Fibroblast of villous mesenchyme (primary cell): ENCODE measurements at places on chromosomes 1 and 21. TPM values are rescaled to one million over a fixed set of nuclear protein-coding genes. Genes with fewer than 3 reads are reported as not detected.

DNA sequence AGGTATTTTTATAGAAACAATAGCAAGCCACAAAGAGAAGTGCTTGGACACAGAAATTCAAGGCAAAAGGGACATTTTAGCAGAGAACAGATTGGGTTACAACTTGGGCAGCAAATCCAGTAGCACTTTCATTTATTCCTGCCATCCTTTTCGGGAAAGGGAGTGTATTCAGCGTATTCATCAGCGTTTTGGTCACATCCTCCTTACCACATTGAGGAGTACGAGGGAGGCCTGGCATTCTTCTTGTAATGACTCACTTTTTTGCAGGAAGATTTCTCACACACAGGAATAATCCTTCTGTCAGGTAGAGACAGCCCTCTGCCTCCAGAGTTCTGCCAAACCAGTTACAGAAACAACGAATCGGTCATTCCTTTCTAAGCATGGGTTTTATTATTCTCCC is 18.1 kb upstream of the FAM78B start:
- no peak for DNase-seq

DNA sequence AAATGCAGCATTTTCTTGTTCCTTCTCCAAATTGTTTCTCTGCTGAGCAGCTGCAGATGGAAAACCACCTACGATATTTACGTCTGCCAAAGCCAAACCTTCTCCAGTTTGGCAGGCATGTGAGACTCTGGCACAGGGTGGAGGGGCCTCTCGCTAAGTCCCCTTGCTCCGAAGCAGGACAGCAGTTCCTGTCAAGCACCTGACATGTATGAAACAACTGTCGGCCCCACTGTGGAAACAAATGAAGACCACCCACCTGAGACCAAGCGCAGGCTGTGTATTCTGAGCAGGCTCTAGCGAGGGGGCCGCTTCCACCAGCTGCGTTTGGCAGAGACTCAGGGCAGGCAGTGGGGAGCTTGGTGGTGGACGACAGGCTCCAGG is 74.7 kb downstream of the RIPK4 start:
- no peak for DNase-seq

DNA sequence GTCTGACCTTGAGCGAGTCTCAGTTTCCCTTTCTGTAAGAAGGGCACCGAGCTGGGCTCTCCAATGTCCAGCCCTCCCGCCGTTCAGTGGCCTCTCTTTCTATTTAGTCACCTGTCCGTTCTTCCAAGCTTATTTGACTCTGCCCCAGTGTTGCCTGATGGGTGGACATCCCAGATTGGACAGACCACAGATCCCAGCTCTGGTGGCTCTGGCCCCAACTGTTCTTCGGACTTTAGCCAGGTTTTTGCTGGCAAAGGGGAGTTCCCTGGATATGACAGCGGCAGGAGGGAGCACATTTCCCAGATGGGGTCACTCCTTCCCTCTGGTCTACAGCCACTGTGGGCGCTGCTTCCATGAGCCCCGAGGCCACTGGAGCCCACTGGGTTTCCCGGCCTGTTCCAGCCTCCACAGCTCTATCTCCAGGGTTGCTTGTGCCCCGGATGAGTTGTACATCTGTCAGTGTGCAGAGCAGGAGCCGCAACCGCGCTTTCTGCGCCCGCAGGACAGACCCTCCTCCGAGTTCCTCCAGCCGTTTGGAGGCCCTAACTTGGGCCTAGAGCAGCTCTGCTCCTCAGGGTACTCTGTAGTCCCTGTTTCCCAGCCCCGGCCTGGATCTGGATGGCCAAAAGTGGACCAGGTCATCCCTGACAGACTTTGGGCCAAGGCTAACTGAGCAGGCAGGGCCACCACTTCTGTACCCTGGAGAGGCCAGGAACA is 3.8 kb downstream of the DMBX1 start:
- DNase-seq: no peak

- DNase-seq: no peak
Observed at GRCh38 chr1:214831956-214832355, 229.0 kb downstream of the CENPF start.

Gene SERINC2
- 13.5 and 21.2 TPM in 2 replicates for total RNA-seq

Gene FAM229A
- 1.3 TPM in 2 replicates for total RNA-seq

GRCh38 chr1:52947490-52947889 is 20.4 kb downstream of the SCP2 start:
- DNase-seq: no peak

GRCh38 chr1:83626603-83627002 is 372.3 kb downstream of the TTLL7 start:
- no peak for DNase-seq

Gene KAZN
- 8.6 and 10.6 TPM in 2 replicates for total RNA-seq

- no peak for DNase-seq
Observed at GRCh38 chr21:44797775-44798174, 3.8 kb downstream of the UBE2G2 start.

DNA sequence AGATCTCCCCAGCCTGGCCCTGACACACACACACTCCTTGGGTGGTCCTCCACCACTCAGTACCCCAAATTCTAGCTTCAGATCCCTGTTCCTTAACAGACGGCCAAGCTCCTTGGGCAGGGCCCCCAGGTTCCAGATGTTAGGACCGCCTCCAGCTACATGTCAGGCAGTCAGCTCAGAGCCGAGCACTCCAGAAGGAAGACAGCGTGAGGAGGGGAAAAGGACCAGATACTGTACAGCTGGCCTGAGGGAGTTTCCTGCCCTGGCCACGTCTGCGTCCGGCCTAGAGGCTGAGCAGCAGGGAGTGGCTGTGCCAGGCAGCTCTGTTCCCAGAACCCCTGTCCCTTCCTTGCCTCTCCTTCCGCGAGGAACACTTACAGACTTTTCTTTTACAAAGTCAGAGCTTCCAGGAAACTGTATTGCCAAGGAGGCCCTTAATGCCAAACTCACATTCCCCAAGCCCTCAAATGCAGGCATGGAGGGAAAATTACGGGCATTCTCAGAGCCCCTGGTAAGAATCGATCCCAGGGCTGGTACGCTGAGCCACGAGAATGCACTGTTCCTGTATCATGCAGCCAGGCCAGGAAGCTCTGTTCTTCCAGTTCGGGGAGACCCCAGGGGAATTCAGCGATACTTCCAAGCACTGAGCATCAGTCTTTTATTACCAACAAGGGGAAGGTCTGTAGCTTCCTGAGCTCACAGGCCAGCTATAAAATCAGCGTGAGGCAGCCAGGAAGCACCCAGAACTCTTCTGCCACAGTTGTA is 45.2 kb upstream of the CNTN2 start:
- DNase-seq: peak; percentile 25

- DNase-seq: no peak
Observed at GRCh38 chr1:15005116-15005515, 148.4 kb upstream of the TMEM51 start.
